ENCODE measurements at places on chromosomes 6 and 20.

DNA sequence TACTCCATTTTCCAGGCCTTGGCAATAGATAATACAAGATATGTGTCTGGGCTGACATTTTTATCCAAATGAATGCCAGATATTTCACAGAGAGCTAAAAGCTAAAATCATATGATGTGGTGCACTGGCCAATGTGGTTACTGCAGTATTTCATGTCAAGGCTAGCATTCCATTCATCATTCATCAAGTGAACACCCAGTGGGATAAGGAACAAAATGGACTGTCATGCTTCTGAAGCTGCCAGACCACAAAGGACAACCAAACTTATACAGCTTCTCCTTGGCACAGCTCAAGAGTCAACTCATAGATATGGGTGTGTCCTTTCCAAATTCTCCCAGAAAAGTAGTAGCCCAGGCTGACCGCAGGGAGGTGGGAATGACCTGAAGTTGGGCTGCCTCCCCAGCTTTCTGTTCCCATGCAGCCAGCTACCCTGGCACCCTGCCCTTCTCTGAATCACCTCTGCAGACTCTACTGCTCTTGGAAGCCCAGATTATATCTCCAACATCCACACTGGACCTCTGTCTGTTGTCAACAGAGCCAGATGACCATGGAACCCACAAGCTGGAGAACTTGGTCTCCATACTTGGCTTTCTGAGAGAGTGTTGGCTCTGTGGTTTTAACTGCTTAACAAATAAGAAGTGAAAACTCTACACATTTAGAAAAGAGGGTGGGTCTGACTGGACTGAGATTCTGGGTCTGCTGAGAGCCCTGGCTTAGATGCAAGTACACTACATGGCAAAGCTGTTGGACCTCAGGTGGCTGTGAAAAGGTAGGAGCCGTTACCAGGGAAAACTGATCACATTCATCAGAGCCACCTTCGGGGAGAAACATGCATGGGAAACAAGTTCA lies 122.8 kb downstream of the ALDH8A1 start:
- no peak for DNase-seq

- no peak for DNase-seq
These were observed at the start of gene RBM24 for GRCh38 chr6:17281100-17281496. RBM24 (plus strand) TSS chr6:17281361; CDS start chr6:17281582, 221 bp downstream.

DNA sequence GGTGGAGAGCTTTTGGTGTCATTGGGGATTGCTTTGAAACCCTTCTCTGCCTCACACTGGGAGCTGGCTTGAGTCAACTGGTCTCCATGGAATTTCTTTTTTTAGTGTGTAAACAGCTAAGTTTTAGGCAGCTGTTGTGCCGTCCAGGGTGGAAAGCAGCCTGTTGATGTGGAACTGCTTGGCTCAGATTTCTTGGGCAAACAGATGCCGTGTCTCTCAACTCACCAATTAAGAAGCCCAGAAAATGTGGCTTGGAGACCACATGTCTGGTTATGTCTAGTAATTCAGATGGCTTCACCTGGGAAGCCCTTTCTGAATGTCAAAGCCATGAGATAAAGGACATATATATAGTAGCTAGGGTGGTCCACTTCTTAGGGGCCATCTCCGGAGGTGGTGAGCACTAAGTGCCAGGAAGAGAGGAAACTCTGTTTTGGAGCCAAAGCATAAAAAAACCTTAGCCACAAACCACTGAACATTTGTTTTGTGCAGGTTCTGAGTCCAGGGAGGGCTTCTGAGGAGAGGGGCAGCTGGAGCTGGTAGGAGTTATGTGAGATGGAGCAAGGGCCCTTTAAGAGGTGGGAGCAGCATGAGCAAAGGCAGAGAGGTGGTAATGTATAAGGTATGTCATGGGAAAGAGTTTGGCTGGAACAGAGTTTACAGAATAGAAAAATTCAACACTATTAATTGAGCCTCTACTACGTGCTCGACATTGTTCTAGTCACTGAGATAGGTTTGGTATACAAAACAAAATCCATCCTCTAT lies 31.2 kb downstream of the SRSF3 start:
- DNase-seq, result no peak

- no peak for DNase-seq
These were observed 14.2 kb downstream of the NDUFAF5 start for GRCh38 chr20:13799040-13799439.

DNA sequence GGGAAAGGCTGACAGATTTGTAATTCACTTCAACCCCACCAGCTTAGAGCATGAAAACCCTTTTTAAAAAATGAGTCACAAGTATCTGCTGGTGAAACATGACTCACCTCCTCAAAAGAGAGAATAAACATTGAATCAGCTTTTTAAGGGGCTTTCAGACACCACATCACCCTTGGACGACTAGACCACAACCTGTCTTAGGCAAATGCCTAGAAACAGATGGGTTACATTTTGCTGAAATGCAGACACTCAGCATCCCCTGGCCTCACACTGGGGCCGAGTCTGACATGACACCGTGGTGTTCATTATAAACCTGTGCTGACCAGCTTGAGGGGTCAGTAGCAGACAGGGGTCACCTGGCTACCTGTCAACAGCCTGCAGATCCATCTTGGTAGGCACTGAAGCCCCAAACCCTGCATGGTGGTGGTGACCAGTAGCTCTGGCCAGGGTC lies 175.3 kb upstream of the CST7 start:
- no peak for DNase-seq

DNA sequence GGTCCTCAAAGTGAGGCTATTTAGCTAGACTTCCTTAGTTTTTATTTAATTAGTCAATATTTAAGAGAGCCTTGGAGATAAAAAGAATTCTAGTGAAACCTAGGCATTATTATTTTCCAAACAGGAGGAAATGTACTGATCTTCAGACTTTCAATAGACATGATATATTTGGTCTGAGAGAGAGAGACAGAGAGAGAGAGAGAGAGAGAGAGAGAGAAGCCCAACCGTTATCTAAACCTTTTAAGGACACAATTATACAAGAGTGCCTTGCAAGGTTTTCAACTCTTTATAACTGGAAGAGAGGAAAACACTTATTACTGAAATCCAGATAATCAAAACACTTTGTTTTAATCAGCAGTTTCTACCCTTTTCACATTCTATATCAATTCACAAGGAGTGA lies 64.8 kb downstream of the BACH2 start:
- DNase-seq, result no peak

DNA sequence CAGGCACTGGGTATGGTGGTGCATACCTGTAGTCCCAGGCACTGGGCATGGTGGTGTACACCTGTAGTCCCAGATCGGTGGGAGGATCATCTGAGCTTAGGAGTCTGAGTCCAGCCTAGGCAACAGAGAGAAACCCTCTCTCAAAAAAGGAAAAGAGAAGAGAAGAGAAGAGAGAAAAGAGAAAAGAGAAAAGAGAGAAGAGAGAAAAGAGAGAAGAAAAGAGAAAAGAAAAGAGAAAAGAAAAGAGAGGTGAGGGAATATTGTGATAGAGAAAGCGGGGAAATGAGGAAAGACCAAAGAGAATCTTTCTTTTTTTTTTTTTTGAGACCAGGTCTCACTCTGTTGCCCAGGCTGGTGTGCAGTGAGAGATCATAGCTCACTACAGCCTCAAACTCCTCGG lies 108.7 kb downstream of the ARHGAP18 start:
- DNase-seq, result no peak

DNA sequence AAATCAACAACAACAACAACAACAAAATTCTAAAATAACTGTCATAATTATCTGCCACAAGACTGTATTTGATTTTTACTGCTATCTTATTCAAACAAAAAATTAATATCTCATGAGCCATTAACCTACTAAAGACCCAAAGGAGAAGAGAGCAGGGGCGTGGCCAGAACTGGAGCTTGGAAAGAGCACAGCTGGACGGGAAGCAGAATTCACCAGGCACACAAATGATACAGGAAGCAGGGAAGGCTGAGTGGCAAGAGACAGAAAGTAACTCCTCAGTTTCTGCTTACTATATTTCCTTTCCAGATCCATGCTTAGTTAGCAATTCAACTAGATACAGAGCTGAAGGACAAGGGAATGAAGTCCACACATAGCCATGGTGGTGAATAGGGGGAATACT lies 54.4 kb downstream of the FKBP5 start:
- DNase-seq, result no peak

GRCh38 chr6:19851241-19852089 lies 14.3 kb downstream of the ID4 start:
- no peak for DNase-seq

GRCh38 chr6:33885132-33886057 lies 81.6 kb upstream of the MLN start:
- DNase-seq, result no peak

GRCh38 chr6:135937106-135937505 lies 85.6 kb downstream of the PDE7B start:
- DNase-seq, result no peak

DNA sequence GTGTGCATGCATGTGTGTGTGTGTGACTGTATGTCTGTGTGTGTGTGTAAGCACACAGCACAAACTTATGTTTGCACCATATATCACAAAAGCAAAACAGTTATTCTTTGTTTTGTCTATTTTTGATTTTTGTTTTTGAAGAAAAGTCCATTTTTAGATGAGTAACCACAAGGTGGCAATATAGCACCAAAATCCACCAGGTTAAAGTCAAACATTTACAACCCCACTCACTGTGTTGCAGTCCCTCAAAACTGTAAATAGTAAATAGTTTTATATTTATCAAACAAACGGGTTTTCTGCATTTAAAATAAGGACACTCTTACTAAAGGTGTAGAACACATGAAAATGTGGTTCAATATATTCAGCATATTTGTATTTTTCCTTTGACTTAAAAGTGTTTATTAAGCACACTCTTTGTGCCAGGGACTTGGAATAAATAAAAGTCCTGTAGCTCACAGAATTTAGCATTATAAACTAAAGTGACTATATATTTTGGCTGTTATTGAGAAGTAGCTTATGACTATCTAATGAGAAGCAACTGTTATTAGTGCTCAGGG lies 118.5 kb downstream of the GFRAL start:
- DNase-seq, result no peak

- DNase-seq, result no peak
These were observed 45.9 kb upstream of the CSE1L start for GRCh38 chr20:48999890-49000870.

DNA sequence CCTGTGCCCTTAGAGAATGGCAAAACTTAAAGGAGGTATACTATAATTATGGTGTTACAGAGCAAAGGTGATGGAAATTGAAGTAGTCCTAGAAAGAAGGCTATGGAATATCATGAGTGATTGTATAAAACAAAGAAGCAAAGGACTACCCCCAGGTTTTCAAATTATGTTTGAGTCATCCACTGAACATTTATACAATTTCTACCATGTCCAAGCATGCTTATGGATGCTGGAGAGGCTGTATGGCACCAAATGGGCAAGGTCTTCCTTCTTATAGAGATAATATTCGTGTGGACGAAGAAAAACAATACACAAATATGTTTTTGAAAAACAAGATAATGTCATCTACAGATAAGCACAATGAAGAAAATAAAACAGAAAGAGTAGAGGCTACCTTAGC lies 177.5 kb downstream of the KHDC1L start:
- DNase-seq, result no peak

- peak; percentile 54 for DNase-seq
These were observed 110.7 kb upstream of the PHACTR1 start for GRCh38 chr6:12605888-12606345.

DNA sequence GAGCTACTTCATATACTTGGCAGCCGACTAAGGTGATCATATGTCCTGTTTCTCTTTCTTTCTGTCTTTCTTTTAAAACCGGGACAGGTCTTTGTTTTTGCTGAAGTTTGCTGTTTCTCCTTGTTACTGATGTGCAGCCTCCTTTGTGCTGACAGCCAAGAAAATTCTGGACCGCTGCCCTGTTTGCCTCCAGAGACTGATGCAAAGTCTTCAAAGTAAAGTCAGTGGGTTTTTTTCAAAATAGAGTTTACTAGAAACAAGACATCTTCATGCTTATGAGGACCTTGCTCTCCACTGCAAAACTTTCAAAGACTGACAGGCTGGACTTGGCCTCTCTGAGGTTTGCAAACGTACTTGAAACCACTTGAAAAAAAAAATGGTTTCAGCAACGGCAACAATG lies 510.5 kb upstream of the MAP3K7 start:
- DNase-seq, result no peak

DNA sequence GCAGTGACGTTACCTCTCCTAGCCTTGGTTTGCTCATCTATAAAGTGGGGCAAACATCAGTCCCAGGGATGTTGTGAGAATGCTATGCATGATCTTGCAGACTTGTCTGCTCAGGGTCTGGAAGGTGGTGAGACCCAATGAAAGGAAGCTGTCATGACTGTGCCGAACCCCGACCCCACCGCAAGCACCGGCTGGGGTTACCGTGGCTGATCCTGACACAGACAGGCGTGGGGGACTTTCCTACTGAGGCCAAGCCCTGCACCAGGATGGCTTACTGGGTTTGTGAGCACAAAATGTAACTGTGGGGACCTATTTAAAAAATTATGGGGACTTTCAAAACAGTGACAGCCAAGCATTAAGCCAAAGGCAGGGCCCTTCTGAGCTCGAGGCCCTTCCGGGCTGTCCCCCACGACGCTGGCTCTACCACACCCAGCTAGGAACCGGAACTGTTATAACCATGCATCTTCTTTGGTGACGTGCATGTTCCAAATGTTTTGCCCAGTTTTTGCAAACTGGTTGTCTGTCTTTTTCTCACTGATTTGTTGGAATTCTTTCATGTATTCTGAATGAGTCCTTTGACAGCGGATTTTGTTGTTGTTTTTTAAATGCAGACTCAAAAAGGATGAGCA lies 76.6 kb upstream of the PMEPA1 start:
- no peak for DNase-seq

DNA sequence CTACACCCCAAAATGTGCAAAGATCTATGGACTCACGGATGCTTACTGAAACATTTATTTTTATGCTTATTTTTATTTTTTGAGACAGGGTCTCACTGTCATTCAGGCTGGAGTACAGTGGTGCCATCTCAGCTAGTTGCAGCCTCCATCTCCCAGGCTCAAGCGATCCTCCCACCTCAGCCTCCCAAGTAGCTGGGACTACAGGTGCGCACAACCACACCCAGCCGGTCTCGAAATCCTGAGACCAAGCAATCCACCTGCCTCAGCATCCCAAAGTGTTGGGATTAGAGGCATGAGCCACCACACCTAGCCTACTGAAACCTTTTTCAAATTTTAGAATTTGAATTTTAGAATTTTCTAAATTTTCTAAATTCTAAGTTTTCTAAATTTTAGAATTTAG lies 50.8 kb upstream of the IPCEF1 start:
- no peak for DNase-seq

DNA sequence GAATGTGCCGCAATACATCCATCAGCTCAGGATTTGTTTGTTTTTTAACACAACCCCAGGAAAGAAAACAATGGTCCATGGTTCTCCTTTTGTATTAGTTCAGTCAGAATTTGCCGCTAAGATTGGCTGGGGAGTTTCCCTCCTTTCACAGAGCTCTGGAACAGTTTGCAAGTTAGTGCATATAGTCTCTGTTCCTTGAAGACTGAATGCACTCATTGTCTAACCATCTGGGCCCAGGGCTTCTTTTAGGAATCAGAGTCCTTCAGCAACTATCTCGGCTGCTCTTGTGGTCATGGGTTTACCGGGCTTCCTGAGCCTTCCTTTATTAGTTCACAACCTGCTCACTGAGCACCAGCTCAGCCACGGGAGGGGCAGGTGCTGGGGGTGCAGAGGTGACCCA lies 121.3 kb downstream of the SLC23A2 start:
- no peak for DNase-seq

All from NCI-H1048 (cell line).